Activated CD4-positive, alpha-beta T cell treated with anti-CD3 and anti-CD28 coated beads, Interleukin-2, amount 50 U/mL, for 24 hours (primary cell): ENCODE measurements at places on chromosomes 7 and 10.

GRCh38 chr7:2818121-2818520 is 26.0 kb downstream of the GNA12 start:
- DNase-seq, result no peak

- DNase-seq, result no peak
These were observed 97.3 kb downstream of the CCDC71L start for GRCh38 chr7:106563466-106564150.

- no peak for DNase-seq
These were observed 760.0 kb upstream of the SORCS1 start for GRCh38 chr10:107924458-107924857.

- DNase-seq, result no peak
These were observed 4.6 kb downstream of the CDK5 start for GRCh38 chr7:151053096-151053495.

- no peak for DNase-seq
These were observed 66.5 kb upstream of the SLC35G1 start for GRCh38 chr10:93827056-93827804.

- no peak for DNase-seq
These were observed 108.7 kb downstream of the DIP2C start for GRCh38 chr10:580778-581177.

DNA sequence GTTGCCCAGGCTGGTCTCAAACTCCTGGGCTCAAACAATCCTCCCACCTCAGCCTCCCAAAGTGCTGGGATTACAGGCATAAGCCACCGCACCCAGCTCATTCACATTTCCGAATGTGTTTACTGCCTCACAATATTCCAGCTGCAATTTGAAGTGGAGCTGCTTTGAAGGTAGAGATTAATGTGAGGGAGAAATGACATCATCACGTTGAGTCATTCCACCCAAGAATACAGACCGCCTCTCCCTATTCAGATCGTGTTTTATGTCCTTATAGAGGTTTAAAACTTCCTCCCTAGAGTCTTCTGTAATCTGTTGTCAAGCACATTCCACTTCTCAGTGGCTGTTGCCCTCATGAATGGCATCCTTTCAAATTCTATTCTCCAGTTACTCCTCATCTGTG is 100.4 kb upstream of the PDGFA start:
- DNase-seq, result peak; percentile 49

DNA sequence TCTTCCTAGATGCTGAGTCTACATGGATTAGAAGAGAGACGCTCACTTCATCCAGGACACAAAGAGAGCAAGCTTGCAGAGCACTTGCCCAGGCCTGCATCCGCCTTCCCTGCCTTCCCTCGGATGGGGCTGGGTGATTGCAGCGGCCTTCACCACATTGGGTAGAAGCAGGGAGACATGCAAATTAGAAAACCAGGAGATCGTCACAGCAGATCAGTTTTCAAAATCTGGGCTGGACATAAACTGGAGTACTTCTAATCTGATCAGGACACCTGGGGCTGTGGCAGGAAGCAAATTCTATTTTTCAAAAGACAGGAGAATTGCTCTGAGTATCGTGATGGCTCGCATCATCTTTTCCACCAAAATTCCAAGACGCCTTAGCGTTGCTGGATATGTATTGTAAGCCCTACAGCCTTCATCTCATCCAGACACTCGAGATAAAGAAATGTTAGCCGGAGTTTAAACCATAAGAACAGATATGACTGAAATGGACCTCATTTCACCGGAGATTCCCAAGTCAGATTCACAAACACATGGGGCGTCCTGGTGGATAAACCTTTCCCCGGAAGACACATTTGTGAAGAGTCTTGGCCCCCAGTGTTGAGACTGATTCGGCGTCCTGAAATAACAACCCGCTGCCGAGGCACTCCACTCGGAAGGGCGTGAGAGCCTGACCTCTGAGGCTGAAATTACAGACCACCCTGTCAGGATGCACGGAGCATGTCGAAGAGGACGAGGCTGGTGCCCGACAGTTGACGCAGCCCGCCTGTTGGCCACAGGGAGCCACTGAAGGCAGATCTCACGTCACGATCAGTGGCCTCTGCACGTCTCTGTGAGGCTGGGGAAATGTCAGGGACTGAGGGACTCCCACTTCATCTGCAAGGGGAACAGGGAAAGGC is 91.2 kb upstream of the PARD3 start:
- no peak for DNase-seq

DNA sequence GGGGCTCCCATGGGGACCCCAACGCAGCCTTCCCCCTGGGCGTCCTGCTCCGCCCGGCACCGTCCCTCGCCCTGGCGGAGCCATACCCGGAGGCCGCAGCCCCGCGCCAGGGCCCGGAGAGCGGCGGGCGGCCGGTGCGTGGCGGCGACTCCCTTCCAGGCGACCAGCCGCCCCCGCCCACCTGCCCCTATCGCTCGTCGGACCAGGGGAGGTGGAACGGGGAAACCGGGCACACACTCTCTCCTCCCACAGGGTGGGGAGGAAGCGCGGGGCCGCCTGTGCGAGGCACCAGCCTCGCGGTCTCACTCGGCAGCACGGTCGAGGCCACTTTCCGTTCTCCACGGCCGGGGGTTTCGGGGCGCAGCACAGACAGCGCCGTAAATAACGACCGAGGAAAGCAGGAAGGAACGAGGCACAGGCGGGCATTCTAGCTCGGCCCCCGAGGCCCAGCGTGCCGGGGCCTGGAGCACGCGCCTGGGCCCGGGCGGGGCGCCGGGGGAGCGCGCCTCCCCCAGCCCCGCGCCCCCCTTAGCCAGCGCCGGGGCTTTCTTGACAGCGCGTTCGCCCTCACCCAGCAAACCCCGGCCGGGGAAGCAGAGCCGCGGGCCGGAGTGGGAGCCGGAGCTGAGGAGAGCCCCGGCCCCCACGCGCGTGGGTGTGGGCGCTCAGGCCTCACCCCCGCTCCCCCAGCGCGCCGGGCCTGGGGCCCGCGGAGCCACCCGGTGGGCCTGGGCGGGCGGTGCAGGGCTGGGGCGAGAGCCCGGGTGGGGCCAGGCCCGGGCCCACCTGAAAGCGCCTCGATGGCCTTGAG is 936 bp downstream of the IGF2BP3 start:
- no peak for DNase-seq

DNA sequence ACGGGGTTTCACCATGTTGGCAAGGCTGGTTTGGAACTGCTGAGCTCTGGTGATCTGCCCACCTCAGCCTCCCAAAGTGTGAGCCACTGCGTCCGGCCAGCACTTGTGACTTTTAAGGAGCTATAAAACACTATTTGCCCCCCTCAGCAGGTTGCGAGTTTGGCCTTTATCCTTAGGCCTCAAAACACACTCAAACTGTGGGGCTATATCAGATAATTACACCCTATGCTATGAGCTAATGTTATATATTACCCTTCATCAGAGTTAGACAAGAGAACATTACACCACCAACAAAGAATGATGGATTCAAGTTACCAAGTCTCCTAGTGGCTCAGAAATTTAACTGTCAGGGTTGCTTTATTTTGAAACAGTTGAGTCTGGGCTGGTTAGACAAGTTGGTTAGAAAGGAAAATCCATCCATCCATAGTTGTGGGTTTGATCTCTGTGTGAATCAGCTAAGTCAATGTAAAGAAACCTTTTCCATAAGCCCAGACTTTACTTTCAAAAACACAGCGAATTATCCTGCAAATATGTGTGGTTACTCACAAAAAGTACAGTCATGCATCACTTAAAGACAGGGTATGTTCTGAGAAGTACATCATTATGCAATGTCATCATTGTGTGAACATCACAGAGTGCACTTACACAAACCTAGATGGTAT is 115.8 kb downstream of the SEMA3D start:
- DNase-seq, result no peak

DNA sequence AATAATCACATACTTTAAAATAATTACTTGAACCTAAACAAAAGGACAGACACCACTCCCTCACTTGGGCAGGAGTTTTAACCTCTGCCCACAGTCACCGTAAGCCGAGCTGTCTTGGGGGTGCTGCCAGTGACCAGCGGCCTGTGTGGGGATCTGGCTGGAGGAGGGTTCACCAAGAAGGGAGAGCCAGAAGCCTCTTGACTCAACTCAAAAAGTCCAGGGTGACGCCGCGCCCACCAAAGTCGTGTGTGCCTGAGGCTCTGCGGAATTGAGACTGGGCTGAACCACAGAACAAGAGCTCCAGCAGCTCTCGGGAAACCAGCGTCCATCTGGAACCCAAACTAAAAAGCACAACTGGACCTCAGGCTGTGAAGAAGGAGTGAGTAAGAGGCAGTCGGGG is 35.8 kb downstream of the ZFAND2A start:
- no peak for DNase-seq

GRCh38 chr7:70376561-70377031 is 755.3 kb upstream of the GALNT17 start:
- no peak for DNase-seq

GRCh38 chr10:17768957-17769356 is 17.0 kb downstream of the TMEM236 start:
- DNase-seq, result no peak

- no peak for DNase-seq
These were observed 59.7 kb downstream of the HIPK2 start for GRCh38 chr7:139718141-139718540.

- no peak for DNase-seq
These were observed 30.0 kb upstream of the MSRB2 start for GRCh38 chr10:23065181-23065948.
